EL (cell line): ENCODE measurements at places on chromosomes 7 and 10.

GRCh38 chr7:155094636-155095135 is 24.6 kb downstream of the HTR5A start:
- DNase-seq = no peak

- no peak for DNase-seq
Observed at GRCh38 chr7:30797176-30798040, 26.2 kb downstream of the MINDY4 start.

DNA sequence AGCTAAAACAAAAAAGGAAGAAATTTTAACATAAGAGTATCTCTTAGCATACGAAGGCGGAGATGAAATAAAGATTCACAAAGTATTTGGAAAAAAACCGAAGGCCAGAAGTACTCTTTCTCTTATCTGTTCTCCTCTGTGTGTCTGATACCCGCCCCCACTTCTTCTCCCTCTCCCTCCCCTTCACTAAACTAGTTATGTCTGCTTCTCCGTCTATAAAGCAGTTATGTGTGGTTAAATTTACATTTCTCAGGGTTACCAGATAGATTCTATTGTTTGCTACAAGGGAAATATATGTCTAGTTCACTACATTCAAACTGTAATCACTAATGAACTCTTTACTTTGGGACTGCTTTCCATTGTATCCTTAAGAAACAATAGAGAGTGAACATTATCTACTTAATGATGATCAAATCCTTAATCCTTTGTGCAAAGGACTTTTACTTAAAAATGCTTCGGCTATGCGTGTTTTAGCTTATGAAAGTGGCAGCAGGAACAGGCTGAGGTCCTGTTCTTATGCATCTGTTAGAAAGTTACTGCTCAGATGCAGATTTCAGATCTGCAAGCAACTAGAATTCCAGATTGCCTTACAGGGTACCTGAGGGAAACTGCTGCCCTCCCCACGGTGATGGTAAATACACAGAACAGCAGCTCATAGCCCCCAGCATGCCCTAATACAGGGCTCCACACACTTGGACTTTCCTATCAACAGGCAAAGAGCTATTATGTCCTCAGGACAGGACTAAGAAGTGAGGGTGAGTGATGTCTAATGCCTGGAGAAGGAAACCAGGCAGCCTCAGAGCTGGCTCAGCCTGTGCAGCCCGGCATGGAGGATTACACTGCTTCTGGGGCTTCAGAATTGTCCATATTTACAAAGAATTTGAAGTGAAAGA is 273.3 kb downstream of the FZD1 start:
- no peak for DNase-seq

GRCh38 chr7:48419401-48419800 is 248.1 kb downstream of the ABCA13 start:
- DNase-seq = no peak
